ENCODE measurements at places on chromosomes 7 and 10.

DNA sequence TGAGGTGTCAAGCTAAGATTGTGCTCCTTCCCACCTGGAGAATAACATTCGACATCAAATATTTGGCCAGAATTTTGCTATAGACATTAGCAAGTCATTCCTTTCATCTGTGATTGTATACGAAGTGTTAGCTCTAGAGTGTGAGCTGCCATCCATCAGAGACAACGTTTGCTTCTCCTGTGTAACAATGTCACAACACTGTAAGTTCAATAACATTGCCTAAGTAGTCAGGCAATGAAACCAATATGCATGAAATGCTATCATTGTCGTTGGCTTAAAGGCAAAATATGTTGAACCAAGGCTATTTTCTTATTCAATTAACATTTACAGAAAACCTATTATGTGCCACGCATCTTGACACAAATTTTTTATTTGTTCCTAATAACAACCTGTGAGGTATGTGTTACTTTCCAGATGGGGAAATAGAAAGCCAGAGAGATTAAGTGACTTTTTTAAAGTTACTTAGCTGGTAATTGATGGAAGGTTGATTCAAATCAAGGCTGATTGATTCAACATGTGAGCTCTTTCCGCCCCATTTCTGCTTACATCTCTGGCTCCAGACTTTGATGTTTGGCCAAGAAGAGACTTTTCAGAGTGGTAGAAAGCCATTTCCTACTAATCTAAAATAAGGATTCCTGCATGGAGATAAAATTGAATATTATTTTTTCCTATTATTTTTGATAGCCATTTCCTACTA lies 32.0 kb downstream of the BET1 start:
- DNase-seq: peak; percentile 31

GRCh38 chr7:91940171-91940570 lies 491 bp upstream of the AKAP9 start:
- no peak for DNase-seq

DNA sequence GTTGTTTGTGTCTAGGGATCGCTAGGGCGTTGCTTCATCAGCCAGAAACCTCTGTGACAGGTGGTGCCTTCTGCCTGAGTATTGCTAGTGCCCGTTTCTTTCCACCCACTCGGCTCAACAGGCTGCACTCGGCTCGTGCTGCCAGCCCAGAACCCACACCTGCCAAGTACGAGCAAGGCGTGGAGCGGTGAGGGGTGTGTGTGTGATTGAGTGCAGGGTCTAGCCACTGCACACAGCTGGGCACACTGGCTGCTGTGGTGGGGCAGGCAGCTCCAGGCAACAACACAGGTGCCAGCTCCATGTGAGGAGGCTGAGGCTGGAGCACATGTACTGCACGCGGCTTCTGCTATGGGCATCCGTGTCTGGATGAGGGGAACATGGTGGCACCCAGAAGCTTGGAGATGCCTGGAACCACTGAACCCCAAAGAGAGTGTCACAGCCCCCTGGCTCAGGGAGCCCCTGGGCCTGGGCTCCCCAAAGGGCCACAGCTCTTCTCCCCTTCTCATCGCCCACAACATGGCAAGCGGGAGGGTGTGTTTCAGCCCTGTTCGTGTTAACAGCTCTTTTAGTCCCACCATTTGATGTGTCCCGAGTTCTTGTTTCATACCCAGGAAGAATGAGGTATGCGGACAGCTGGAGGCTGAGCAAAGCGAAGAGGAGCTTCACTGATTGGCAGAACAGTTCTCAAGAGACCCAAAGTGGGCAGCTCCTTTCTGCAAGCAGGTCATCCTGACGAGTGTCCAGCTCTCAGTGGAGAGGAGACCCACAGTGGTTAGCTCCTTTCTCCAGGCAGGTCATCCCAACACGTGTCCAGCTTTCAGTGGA lies 78.1 kb downstream of the HDAC9 start:
- DNase-seq: no peak

DNA sequence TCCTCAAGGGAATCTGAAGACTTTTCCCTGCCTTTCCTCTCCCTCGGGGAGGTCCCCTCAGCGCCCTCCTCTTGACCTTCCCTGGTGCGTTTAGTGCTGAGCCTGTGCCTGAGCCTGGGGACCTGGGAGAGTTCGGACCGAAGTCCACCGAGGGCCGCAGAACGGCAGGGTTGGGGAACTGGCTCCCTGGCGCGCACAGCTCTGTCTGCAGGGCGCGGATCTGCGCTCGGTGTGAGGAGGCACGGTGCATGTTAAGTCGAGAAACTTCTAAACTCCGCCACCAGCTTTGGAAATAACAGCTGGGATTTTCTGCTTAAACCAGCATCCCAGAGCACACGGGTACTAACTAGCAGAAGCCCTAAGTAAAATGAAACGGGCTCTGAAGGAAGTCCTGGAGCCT lies 44.2 kb upstream of the SLC29A4 start:
- DNase-seq: no peak

DNA sequence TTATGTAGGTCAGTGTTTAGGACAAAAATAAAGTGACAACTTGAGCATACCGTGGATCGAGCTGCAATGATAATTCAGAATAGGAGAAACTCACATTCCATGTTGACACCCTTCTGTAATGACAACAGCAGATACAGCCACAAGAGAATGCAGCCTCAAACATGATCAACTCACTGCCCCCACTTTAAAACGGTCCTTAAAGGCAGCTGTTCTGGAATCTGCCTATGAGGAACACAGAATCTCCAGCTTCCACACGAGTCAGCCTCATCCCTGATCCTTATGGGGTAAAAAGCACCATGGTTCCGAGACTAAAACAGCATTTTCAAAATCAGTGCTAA lies 32.5 kb upstream of the DAGLB start:
- no peak for DNase-seq

DNA sequence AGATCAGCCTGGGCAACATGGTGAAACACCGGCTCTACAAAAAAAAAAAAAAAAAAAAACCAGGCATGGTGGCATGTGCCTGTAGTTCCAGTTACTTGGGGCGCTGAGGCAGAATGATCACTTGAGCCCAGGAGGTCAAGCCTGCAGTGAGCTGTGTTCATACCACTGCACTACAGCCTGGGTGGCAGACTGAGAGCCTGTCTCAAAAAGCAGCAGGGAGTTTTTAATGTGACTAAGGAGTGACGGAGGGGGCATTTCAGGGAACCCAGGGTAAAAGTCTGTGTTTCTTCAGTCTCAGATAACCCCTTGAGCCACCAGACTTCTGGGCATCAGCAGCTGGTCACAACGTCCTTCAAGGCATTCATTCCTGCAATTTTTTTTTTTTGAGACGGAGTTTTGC lies 2.2 kb upstream of the C10orf95 start:
- no peak for DNase-seq

DNA sequence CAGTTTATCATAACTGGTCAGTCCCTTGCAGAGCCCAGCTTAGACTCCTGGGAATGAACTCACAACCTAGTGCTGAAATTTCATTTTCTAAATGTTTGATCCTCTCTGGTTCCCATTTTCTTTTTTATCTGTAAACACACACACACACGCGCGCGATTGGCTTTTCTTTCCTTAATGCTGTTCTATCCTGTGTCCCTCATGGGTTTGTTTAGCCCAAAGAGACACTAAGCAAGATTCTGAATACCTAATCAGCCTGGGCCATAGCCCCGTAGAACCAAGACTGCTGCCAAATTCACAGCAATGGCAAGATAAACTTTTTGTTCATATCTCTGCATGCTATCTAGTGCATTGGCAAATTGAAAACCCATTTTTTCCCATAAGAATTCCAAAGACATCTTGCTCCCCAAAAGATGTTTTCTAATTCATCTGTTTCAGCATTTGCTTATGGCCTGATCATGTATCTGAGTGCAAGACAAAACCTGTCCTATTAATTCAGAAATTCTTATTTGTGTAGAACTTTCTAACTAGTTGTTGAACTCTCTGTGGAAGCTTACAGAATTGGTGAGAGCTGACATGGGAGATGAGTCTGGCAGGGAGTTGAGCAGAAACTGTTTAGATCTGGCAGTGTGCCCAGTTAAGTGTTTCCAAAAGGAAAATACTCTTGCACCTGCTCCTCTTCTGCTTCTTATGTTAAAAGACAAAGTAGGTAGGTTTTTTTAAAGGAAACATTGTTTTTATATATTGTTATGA lies 1.8 kb upstream of the IFIT1 start:
- no peak for DNase-seq

GRCh38 chr7:81519886-81520285 lies 250.0 kb downstream of the HGF start:
- no peak for DNase-seq

DNA sequence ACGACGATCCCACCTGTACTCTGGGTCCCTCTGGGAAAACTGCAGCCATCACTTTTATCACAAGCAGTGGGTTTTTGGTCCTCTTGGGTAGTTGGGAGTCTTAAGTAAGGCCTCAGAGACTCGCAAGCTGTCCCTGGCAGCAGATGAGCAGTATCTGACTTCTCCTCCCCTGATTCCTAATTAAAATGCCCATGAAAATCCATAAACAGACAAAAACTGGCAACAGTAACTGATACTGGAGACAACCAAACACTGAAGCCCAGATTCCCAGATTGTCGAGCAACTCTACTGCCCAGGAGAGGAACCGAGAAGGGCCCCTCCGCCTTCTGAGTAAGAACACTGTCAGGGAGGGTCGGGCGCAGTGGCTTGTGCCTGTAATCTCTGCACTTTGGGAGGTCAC lies 333.8 kb downstream of the CALN1 start:
- no peak for DNase-seq

GRCh38 chr7:127629268-127629854 lies 11.4 kb upstream of the PAX4 start:
- no peak for DNase-seq

DNA sequence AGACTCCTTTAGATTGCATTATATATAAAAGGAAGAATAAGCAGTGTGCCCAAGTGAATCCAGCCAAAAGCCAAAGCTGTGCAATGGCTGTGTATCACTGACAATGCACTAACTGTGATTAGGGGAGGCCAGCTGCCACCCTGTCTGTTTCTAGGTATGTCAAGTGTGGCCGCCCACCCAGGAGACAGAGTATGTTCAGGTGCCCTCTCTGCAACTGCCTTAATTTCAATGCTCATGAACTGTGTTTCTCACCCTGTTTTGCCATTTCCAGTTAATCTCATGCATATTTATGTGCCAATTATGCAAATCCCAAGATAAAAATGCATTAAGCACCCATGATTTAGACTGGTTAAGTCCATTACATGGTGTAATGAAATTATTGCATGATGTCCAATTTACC lies 159.4 kb downstream of the FRMD4A start:
- no peak for DNase-seq

GRCh38 chr7:134193240-134193639 lies 66.1 kb downstream of the LRGUK start:
- no peak for DNase-seq

- DNase-seq: peak; percentile 98
Observed at GRCh38 chr7:1961701-1962276, 271.0 kb downstream of the MAD1L1 start.

GRCh38 chr7:99898023-99898357 lies 21.2 kb upstream of the OR2AE1 start:
- no peak for DNase-seq

- no peak for DNase-seq
Observed at GRCh38 chr10:75429159-75429827, 2.1 kb upstream of the LRMDA start.

DNA sequence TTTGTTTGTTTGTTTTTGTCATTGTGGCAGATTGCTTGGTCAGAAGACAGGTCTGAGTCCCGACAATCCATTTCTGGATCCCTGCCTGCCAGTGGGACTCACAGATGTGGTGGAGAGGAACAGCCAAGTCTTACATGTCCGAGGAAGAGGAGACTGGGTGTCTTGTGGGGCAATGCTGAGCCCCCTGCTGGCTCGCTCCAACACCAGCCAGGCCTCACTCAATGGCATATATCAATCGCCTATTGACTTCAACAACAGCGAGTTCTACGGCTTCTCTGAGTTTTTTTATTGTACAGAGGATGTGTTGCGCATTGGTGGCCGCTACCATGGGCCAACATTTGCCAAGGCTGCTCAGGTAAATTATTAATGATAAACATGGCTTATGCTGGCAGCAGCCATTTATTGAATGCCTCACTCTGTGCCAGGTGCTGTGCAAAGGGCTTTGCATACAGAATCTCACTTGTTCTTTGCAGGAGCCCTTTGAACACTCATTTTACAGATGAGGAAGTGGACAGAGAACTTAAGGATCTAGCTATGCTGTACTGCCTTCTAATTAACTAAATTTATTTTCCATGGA lies 33.3 kb downstream of the COX15 start:
- no peak for DNase-seq

DNA sequence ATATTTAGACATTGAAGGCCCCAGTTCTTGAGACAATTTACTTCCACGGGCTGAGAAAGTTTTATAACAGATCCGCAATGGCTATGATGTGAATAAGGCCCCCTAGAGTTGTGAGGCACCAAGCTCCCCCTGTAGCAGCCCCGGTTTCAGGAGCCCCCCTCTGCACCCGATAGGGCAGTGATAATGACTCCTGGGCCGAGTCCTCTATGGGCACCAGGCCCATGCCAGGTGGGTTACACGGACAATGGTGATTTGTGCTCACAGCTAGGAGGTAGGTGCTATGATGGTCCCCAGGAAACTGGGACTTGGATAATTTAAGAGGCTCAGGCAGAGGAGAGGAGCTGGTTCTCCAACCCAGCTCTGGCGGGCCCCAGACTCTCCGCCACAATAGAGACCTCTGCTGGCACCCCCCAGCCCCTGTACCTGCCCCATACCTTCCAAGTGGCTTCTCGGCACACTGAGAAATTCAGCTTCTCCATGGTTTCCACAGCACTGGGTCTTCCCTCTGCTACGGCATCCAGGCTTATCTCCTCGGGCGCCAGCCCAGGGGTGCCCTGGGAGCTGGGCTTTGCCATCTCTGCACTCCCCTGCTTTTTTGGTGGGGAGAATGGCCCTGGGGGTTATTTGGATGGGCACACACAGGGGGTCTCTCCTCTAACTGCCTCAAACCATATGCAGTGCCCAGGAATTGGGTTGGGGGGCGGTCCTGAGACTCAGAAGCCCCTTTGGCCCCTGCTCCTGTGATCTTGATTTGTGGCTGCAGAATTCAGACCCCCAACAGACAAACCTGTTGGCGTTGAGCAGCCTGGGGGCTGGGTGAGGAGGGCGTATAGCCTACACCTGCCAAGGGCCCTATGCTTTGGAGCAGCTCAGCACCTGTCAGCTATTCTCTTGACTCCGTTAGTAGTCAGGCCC lies 12.2 kb upstream of the KCP start:
- no peak for DNase-seq

GRCh38 chr7:66153691-66154090 lies 39.0 kb downstream of the CRCP start:
- DNase-seq: no peak

DNA sequence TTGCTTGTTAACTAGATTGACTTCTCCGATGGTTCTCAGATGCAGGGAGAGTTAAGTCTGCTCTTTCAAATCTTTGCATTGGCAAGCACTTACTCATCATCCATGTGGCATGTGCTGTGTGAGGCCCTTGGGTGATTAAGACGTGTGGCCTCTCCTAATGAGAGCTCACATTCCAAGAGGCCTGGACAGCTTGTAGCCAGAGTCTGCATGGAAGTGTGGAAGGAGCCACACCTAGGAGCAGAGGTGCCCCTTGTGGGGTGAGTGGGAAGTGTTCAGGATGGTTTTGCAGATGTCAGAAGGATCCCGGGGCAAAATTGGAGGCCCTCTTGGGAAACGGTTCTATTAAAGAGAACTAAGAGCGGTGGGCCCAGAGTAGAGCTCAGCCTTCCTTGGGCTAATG lies 225.9 kb downstream of the PAXIP1 start:
- DNase-seq: peak; percentile 58
